ENCODE measurements at places on chromosomes 11 and 22.

DNA sequence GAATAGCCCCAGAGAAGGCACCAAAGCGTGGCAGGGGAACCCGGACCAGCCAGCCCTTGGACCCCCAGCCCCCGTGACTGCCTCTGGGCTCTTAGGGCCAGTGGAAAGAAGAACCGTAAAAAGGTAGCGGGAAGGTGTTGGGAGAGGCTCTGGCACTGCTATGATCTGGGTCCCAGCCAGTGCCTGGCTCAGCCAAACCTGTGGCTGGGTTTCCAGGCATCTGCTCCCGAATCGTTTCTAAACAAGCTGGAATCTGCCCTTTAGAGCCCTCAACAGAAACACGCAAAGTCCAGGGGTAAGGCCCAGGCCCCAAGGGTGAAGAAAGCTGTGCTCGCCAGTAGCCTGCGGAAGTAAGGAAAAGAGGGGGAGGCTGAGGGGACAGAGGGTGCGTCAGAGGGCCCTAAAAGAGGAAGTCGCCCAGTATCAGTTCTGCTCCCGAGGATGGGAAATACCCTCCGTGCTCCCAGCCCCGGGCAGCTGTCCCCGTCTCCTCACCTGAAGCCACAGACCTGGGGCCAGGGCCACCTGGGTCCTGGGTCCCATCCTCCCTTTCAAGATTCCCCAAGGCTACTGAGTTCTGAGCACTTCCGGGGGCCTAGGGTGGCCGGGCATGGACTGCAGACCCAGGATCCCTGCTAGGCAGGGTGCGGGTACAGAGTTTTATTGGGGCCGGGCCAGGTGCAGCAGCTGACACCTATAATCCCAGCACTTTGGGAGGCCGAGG lies 24.7 kb downstream of the IL10RA start:
- DNase-seq = peak; percentile 73

GRCh38 chr11:120141113-120141767 lies 3.3 kb upstream of the TRIM29 start:
- no peak for DNase-seq

GRCh38 chr11:9748361-9748970 lies 84.6 kb downstream of the SWAP70 start:
- DNase-seq = no peak

DNA sequence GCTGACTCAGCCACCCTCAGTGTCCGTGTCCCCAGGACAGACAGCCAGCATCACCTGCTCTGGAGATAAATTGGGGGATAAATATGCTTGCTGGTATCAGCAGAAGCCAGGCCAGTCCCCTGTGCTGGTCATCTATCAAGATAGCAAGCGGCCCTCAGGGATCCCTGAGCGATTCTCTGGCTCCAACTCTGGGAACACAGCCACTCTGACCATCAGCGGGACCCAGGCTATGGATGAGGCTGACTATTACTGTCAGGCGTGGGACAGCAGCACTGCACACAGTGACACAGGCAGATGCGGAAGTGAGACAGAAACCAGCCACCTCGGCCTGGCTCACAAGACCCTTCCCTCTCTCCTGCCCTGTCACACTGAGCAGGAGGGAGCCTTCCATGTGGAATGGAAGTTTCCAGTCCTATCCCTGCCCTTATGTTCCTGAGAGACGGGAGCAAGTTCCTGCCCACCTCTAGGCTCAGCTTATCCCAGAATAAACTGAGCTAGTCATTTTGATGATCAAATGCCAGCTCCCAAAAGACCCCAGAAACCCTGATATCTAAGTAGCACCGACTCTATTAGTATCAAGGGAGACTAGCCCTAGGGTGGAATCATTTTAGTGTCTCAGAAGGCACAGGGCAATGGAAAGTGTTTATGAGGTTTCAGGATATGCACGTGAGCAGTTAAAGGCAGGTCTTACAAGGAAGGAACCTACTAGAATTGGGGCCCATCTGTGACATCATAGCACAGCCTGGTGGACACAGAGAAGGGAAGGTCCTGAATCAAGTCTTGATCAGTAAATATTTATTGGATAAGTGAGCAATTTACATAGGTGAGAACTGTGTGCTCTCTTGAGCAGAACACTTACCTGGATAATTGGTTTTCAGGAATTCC lies 6.3 kb upstream of the IGLL5 start:
- DNase-seq = no peak

GRCh38 chr22:19018256-19018655 lies 82.2 kb upstream of the PRODH start:
- DNase-seq = no peak

DNA sequence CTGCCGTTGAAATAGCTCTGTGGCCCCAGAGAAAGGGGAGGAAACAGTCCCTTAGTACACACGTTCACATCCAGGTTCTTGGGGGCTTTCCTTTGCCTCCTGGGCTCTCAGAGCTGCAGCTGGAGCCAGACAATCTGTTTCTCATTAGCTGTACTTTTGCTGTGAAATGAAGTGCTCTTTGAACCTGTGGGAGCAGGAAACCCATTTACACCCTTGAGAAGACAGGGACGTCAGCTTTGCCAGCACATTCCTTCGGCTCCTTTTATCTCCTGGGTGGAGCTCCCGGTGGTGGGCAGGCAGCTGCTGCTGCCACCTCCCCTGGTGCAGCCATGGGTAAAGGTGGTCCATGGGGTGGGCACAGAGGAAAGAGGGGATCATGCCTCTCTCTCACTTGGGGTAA lies 80.6 kb upstream of the TIMP3 start:
- DNase-seq = no peak

DNA sequence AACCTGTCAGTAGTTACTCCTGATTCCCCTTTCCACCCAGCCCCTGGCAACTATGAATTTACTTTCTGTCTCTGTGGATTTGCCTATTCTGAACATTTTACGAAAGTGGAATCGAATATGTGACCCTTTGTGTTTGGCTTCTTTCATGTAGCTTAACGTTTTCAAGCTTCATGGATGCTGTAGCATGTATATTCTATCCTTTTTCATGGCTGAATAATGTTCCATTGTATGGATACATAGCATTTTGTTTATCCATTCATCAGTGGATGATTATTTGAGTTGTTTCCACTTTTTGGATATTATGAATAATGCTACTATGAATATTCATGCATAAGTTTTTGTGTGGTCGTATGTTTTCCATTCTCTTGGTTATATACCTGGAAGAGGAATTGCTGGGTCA lies 9.2 kb upstream of the GLB1L2 start:
- DNase-seq = no peak

- DNase-seq = no peak
These were observed 1.1 kb upstream of the FXYD2 start for GRCh38 chr11:117825538-117826189.

Measured in Right ventricle myocardium superior (tissue), 1 donor.